ENCODE measurements at places on chromosomes 11 and 22. TPM values are rescaled to one million over a fixed set of nuclear protein-coding genes. Genes with fewer than 3 reads are reported as not detected.

The RBM4 gene
- polyA plus RNA-seq: 268 TPM

The RAG2 gene
- polyA plus RNA-seq: 0.62 TPM

The CACNA1I gene
- polyA plus RNA-seq: 0.04 TPM

The KCNE3 gene
- polyA plus RNA-seq: 28.3 TPM

The ACTN3 gene
- 0.53 TPM for polyA plus RNA-seq

The FAM180B gene
- not detected for polyA plus RNA-seq

The OR52I2 gene
- polyA plus RNA-seq: not detected

The EFCAB6 gene
- polyA plus RNA-seq: 5.1 TPM

The RNF169 gene
- polyA plus RNA-seq: 20.1 TPM

The CENPM gene
- polyA plus RNA-seq: 9.4 TPM

The UPK3A gene
- 0.15 TPM for polyA plus RNA-seq

The C11orf68 gene
- polyA plus RNA-seq: 38.1 TPM

The MRGPRX3 gene
- not detected for polyA plus RNA-seq

The UBXN1 gene
- 160 TPM for polyA plus RNA-seq

The UBQLN3 gene
- not detected for polyA plus RNA-seq

The PLAAT2 gene
- polyA plus RNA-seq: not detected

The OR52E8 gene
- polyA plus RNA-seq: not detected

The RBFOX2 gene
- 132 TPM for polyA plus RNA-seq

The LIF gene
- 1.5 TPM for polyA plus RNA-seq

The SLCO2B1 gene
- 8.3 TPM for polyA plus RNA-seq

The NLRP14 gene
- 0.79 TPM for polyA plus RNA-seq

The MS4A6E gene
- not detected for polyA plus RNA-seq

The KCNK4 gene
- polyA plus RNA-seq: not detected

The ADORA2A gene
- polyA plus RNA-seq: 5.4 TPM

The PLAAT5 gene
- 0.42 TPM for polyA plus RNA-seq

The ADAMTS8 gene
- 3.9 TPM for polyA plus RNA-seq

The GNAZ gene
- polyA plus RNA-seq: 5.0 TPM

The HTATIP2 gene
- 2.0 TPM for polyA plus RNA-seq

The OR5T3 gene
- not detected for polyA plus RNA-seq

The CALCA gene
- polyA plus RNA-seq: 11.1 TPM

The PKDREJ gene
- polyA plus RNA-seq: 0.44 TPM

The MRGPRE gene
- not detected for polyA plus RNA-seq

The SAA2 gene
- polyA plus RNA-seq: not detected

The MS4A15 gene
- not detected for polyA plus RNA-seq

Measured in right renal cortex interstitium (tissue), 3 donors.